Hippocampal formation (tissue), 2 donors: ENCODE measurements at places on chromosomes 2 and 18.
A peak's percentile ranks its signal among the peaks of the same experiment; 100 is the strongest.

DNA sequence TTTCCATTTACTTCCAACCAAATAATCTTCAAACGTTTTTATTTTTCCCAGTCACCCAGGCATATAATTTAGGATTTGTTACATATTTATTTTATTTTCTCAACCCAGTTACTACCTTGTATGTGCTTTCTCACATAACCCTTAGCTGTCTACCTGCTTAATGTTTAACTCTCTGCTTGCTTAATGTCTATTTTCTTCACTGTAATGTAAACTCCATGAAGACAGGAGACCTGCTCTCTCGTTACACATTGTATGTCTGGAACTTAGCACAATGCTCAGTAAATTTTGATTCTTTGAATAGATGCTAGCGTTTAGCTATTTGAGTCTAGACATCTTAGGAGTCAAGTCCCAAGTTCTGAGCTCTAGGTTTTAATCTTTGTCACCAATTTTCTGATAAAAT, 70.2 kb downstream of the RBBP8 start:
- no peak for DNase-seq

DNA sequence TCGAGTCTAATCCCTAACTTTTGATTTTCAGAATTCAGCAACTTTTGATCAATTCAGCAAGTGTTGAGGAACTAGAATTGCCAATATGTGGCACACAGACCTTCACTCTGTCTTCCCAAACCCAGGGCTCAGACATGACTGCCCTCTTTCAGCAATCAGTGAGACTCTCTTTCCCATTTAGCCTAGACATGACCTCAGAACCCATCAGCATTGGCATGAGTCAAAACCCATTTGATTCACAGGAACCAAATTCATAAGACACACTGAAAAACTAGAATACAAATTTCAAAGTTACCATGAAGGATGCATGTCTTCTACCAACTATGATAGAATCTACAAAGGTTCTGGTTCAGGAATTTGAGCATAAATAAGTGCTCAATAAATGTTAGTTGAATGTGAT, 113.6 kb upstream of the MAP3K20 start:
- no peak for DNase-seq

DNA sequence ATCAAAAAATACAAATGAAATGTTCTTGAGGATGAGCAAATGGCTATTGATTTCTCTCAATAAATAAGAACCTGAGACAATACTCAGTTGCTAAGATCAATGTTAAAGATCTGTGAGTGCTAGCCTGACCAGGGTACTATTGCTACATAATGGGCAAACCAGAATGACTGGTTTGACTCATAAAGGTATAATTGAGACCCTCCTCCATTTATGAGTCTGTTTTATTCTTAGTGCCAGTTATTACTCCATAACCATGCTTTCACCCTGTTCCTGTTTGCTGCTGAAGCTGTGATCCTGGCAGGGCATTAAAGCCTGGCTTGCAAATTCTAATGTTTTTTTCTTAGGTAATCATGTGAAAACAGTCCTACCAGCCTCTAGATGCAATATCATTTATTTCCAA, 56.6 kb upstream of the PPM1B start:
- no peak for DNase-seq

DNA sequence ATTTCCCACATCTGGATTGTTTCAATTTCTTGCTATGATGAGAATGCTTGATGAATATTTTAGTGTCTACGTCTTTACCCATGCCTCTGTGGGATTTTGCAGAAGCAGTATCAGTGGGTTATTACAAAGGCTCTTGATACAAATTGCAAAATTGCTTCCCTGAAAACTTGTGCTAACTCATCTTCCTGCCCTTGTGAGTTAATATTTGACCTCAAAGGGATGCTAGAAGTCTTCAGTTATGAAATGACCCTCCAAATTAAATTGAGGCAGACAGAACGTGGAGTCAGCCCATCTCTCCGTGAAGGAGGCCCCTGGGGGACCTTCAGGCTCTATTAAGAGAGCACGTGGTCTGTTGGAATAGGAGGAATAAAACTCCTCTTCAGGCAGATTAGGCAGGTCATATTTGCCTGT, 239.2 kb upstream of the HS6ST1 start:
- DNase-seq, result no peak

GRCh38 chr18:35005963-35006577, 35.1 kb upstream of the MAPRE2 start:
- peak; percentile 87 for DNase-seq

DNA sequence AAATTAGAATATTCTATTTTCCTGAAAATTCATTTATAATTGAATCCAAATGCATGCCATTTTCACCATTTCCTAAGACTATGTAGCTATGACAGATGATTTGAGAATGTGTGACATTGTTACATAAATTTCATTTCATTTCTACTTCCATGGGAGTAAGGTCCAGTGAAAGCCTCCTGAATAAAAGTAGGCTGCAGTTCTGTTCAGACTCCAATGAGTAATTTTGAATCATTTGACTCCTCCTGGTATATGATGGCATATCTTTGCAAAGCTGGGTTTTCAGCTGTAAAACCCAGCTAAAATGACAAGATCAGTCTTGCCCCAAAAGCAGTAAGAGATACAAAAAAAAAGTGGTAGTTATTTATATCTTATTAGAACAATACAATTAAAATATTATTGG, 101.0 kb upstream of the DNAJC10 start:
- DNase-seq, result no peak

DNA sequence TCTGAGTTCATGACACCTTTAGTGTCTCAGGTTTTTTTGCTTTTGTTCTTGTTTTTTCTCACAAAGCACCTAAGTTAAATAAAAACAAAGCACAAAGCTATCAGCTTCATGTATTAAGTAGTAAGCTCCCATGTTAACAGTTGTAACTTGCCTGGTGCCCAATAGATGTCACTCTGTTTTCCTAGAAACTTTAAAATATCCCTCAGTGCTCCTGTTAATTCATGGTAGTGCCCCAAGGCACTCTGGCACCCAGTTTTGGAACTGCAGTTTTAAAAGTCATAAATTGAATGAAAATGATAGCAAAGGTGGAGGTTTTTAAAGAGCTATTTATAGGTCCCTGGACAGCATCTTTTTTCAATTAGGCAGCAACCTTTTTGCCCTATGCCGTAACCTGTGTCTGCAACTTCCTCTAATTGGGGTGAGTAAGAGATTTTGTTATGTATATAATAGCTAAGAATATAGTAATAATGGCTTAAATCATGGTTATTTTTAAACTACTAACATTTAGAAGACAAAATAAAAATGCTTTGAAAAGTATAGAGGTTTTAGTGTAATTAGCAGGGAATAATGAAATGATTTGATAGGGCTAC, 555.0 kb upstream of the TMEFF2 start:
- DNase-seq, result no peak

DNA sequence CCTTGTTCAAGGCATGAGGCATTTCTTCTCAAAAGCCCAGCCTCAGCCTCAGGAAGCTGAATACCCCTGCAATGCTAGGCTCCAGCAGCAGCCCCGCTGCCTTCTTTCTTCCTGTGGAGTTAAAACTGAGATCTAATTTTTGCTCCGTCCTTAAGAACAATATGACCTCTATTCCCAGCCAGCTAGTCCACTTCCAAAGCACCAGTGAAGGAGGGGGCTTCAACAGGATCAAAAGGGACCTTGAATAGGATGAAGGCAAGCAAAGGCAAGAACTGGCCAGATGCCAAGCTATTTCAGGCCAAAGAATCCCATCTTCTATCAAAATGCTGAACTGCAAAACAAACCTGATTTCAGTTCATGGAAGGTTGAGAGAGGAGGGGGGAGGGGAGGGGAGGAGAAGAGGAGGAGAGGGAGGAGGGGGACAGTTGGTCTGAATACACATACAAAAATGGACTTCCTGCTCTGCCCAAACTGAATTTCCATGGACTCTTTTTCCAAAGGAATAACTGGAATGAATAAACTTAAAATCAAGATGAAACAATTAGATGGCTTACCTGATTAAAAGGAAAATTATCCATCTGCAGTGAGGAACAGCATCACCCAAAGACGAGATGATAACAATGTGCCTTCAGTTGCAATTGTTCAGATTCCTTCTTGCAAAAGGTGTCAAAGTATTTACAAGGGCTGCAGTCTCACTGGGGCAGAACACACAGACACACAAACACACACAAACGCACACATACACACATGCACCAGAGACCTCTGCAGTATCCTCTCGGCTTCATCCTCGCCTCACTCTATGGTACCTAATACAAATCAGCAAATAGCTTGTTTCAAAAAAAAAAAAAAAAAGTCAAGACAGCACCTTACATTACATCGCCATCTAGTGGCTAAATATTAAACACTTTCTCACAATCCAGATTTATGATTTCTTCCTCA, at the start of gene SCN1A:
SCN1A (minus strand) TSS at position 804 of the 939 bp plus-strand sequence. CDS start 54,399 bp downstream, outside the sequence.
- peak; percentile 64 for DNase-seq

DNA sequence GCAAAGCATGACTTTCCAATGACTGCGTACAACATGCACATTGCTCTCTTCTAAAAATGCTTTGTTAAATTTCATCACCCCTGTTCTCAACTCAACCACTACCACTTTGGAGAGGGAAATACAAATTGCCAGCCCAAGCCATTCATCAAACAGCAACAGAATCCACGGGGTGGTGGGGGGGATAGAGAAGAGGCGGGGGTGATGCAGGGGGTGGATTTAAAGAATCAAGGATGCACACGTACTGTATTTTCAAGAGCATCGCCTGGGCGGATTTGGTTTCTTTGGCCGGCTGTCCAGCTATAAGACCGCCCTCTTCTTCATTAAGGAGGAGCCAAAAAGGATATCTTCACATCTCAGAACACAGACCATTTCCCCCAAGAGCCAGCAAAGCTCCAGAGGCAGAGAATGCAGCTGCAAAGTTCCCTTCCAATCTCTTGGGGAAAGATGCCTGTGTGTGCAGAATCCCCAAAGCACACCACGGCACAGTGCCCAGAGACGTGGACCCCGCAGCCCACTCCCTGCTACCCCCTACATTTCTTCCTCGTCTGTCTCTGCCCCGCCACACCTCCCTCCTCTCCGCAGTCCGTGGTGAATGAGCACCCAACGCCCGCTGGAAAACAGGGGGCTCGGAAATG, 977 bp downstream of the SLC8A1 start:
- DNase-seq, result no peak

DNA sequence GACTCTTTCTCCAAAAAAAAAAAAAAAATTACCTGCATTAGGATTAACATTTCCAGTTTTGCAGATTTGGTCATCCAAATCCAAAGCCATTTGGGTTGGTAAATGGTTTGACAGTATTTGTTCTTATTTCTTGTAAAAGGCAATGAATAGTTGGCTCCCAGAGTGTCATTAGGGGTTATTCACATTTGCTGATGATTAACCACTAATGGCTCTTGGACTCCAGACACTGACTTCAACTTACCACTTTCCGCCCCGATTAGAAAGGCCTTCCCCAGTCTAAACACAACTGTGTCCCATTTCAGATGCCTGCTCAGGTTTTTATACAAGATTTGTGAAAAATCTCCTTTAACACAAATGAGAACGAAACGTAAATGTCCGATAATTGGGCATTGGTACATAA, 9.6 kb upstream of the TGIF1 start:
- no peak for DNase-seq

GRCh38 chr18:63119647-63120046, 199.9 kb downstream of the BCL2 start:
- DNase-seq, result peak; percentile 78

DNA sequence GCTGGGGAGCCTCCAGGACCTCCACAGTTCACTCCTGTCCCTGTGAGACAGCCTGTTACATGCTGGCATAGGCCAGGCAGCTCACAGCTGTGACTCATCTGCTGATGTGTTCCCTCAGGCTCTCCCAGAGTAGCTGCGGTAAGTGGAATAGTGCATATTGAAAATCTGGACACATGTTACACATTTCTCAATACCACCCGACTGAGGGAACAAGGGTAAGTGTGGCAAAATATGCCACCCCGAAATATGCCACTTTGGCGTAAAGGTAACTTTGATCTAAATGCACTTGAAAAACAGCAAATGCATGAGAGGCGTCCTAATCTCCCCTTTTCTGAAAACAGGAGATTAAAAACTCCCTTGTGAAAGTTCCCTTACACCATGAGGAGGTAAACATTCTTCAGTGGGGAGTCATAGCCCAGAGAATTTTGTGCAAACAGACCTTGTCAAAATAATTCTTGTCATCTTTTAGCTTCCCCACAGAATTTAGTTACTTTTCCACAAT, 557.9 kb downstream of the CCDC85A start:
- no peak for DNase-seq

- no peak for DNase-seq
Observed at GRCh38 chr18:31509571-31509970, 11.6 kb downstream of the DSG2 start.

DNA sequence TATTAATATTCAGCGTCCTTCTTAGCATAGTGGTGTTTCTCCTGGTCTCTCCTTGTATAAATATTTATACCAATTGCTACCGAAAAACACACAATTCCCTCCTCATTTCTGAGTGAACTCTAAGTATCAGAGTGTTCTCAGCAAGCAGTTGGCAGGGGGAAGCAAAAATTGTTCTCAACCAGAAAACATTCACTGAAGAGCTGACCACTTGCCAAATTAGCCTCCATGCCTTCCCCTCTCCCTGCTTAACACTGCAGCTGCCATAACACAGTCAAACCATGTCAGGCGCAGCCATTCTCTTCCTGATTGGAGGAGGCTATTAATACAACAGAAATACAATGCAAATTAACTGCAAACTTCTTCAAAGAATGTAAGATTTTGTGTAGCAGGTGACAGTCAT, 105.0 kb downstream of the COL6A3 start:
- DNase-seq, result no peak

DNA sequence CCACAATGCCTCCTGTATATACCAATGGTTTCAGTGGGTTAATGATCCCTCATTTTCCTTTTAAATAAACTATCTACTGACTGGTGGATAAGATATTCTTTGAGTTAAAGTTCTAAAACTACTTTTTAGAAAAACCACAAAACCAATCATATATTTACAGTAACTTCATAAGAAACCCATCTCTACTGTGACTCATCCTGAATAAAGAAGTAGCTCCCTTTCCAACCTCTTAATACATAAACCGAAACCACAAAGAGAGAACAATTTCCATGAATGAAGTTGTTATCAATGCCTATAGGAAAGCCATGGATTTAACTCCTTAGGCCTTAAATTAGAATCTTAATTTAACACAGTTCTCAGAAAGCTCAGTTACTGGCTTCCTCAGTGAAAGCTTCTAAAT, 227.0 kb upstream of the SMAD7 start:
- no peak for DNase-seq

DNA sequence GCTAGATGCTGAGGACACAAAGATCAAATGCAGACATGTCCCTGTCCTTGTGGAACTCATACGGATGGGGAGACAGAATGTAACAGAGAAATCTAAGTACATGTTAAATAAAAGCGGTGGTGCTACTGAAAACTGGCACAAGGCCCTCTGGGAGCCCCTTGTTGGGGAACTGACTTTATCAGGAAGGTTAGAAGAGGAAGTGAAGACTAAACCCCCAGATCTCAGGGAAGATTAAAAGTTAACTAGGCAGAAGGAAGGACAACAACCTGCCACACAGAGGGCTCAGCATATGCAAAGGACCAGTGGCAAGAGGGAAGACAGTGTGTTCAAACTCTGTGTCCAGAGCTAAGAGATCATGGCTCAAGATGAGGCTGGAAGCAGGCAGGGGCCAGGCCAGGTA, 4.8 kb downstream of the CACNB4 start:
- DNase-seq, result no peak

- no peak for DNase-seq
Observed at GRCh38 chr2:3171564-3172264, 205.9 kb downstream of the EIPR1 start.

- DNase-seq, result no peak
Observed at GRCh38 chr2:145268931-145269330, 749.0 kb upstream of the ZEB2 start.
